Suppressor macrophage (primary cell): ENCODE measurements at places on chromosomes 4 and X.

- DNase-seq = peak; percentile 77
These were observed 29.8 kb downstream of the FAM149A start for GRCh38 chr4:186134257-186134656.

DNA sequence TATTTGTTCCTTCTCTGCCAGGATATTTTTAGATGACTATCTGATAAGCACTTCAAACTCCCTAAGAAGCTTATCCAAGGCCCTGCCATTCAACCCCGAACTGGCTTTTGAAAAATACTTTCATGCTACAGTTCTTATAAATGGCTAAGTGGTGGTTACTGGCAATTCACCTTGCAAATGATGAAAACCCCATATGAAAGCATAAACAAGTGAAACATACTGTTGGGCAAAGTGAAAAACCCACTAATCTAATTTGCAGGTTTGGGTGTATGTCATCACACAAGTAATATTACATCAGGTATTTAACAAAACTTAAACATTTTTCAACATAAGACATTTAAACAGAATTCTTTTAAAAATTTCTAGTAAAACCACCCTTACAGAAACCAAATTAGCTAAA, 31.1 kb downstream of the TAPT1 start:
- no peak for DNase-seq

GRCh38 chr4:126470862-126471261, 1156.1 kb downstream of the FAT4 start:
- no peak for DNase-seq

DNA sequence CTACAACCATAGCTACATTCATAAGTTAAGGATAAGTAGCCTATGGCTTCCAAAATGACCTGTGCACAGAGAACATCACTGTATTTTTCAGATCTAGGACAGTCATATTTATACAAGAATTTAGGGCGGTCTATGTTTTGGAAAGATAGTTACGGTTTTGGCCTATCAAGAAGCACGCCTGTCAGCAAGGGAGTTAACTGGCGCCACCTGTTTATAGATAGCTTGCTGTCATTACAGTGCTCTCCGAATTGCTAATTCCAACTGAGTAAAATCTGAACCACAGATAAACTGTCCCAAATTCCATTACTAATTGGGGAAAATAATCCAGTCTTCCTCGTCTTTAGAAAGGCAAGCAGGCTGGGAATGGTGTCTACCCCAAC, 646 bp downstream of the ABCB7 start:
- DNase-seq = peak; percentile 3

DNA sequence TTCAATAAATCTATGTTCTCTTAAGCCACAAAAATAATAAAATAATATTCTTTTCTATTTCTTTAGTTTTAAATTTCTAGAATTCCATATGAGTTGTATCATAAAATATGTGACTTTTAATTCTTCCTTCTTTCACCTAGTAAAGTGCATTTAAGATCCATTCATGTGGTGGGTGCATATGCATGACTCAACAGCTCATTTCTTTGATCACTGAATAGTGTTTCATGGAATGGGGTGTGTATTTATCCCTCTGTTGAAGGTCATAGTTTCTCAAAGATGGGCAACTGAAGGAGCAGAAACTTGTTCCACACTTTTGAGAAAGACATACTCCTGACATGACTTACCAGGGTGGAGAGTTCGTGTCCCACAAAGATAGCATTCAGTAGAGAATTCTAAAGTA, 1230.3 kb upstream of the AGA start:
- no peak for DNase-seq

GRCh38 chrX:95076449-95076848, 1402.4 kb downstream of the FAM133A start:
- peak; percentile 9 for DNase-seq

DNA sequence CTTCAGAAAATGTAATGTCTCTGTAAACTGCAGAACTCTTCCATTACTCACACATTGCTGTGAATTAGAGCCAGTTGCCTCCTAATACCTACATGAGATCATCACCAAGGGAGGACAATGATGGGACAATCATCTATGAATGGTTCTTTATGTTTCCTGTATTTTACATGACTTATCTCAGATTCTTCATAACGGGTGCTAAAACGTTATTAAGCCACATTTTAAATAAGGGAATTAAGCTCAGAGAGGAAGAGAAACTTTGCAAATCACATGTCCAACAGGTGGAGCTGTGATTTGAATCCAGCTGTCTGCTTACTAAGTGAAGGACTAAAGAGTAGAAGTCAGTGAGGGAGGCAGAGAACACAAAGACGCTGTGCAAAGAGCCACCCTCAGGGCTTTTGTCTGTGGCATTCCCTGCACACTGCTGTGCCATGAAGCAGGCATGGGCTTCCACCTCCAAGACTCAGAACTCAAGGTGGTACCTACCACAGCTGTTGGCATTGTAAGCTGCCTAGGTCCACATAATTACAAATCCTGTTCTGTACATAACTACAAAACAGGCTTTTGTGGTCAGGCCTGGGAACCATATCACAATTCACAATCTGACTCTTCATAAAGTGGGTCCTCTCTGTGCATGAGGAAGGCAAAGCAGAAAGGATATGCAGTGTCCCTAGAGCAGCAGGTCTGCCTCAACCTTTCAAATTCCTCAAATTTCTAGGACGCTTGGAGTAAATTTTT, 12.8 kb downstream of the TBC1D9 start:
- peak; percentile 42 for DNase-seq

DNA sequence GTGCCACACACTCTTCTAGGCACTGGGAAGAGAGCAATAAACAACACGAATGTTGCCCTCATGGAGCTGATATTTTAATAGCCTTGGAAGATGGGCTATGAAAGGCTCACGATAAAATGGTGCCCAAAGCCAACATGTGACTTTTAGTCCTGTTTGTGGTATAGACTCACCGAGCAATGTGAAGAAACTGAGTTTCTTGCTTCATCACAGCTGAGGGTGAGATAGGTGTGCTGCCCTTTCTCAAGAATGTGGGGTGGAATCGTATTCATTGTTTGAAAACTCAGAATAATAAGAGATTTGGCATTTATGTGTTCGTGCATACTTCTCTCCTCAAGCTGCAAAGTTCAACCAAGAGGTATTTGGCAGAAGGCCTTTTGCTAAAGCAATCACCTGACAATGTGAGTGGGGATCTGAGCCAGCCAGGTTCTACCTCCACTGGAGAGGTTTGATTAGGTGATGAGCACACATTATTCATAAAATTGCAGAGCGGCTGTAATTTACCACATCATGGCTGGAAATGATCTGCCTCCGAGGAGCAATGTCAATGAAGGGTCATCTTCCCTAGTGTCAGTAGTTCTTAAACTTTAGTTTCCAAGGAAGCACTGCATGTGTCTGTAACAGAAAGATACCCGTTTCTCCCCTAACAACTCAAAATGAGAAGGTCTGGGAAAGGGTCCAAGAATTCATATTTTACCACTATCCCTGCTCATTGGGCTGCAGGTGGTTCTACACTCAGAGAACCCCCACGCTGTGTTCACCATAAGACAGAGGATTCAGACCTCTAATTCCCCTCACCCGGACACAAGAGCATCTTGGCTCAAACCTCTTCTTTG, 41.9 kb upstream of the CBR4 start:
- DNase-seq = no peak

- no peak for DNase-seq
These were observed 21.2 kb downstream of the SH3D19 start for GRCh38 chr4:151304226-151304625.

- no peak for DNase-seq
These were observed 144.1 kb downstream of the PACRGL start for GRCh38 chr4:20844311-20844710.

GRCh38 chr4:170167678-170168077, 77.9 kb upstream of the AADAT start:
- no peak for DNase-seq

DNA sequence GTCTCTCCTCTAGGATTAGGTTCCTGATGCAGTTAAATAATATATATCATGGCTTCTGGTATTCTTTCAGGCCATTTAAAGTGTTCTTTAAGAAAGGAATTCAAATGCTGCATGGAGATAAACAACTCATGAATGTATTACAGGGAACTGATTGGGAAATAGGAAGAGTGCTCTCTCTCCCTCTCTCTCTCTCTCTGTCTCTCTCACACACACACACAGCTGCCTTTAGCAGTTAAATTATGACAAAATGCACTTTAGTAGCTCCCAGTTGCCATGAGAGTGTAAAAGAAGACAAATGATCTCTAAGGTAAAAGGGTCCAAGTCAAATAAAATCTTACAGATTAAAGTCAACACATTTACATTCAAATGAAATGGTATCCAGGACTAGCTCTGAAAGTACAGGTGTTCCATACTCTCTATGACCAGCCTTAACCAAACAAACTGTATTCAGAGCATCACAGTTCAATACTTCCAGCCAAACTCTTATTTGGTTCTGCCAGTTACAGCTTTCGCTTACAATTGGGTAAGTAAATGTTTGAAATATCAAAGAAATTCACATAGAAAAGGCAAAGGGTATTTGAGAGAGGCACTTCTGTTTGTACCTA, 94.7 kb upstream of the CXXC4 start:
- DNase-seq = no peak

- peak; percentile 90 for DNase-seq
These were observed 345.5 kb downstream of the ANK2 start for GRCh38 chr4:113394730-113395530.

DNA sequence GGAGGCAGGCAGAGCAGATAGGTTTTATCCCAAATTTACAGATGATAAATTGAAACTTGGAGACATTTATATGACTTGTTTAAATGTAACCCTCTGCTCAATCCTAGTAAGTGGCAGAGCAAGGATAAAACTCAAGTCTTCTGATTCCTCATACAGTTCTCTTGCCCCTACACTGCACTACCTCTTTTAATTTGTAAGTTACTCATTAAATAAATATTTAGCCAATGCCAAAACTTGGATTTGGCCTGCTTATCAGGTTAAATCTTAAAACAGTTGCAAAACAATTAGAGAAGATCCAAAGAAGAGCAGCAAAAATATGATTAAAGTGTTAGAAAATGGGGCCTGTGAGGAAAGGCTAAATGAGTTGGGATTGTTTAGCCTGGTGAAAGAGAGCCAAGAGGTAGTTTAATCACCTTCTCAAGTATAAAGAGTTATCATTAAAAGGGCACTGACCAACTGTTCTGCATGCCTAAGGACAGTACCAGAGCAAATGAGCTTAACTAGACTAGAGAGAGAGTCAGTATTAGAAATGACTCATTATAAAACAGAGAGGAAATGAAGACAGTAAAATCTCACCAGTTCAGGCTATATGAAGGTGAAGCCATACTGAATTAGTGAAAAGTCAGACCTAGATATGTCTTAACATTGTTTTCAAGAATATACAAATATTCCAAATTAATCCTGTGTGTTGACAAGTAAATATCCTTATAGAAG, 146.3 kb downstream of the GRIA3 start:
- no peak for DNase-seq

DNA sequence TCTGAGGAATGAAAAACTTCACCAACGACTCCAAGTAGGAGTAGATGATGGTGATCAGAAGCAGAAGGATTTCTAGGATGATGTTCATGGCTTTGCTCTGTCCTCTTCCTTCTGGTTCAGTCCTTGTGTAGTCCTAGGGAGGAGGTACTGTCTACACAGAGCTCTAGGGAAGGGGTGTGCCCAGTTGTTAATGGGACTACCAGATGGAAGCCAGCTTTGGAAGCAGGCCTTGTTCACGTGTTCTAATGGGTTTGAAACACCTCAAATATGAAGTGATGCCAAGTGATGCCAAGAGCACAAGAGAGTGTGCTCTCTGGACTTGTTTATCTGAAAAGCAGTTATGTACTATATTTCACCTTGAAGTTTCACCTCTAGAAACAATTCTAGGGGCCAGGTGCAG, at the start of gene HSD17B13:
Gene HSD17B13, minus strand, starts transcription at position 129 of the 400 bp plus-strand sequence. Its CDS starts 41 bp downstream, at position 88.
- DNase-seq = no peak

DNA sequence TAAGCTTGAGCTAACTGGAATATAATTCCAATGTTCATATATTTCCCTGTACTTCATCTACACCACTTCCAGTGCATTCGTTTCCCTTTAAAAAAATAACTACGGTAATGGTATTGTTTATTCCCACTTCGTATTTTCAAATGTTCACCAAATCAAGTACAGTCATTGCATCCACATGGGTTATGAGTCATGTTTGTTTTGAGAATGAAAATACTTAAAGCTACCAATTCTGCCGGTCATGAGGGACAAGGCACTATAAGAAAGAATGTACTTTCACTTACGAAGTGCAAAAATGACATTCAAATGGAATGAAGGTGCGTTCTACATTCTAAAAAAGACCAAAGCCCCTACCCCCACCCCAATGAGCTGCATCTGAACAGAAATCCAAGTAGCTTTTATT, 174.4 kb upstream of the FGF13 start:
- DNase-seq = no peak

DNA sequence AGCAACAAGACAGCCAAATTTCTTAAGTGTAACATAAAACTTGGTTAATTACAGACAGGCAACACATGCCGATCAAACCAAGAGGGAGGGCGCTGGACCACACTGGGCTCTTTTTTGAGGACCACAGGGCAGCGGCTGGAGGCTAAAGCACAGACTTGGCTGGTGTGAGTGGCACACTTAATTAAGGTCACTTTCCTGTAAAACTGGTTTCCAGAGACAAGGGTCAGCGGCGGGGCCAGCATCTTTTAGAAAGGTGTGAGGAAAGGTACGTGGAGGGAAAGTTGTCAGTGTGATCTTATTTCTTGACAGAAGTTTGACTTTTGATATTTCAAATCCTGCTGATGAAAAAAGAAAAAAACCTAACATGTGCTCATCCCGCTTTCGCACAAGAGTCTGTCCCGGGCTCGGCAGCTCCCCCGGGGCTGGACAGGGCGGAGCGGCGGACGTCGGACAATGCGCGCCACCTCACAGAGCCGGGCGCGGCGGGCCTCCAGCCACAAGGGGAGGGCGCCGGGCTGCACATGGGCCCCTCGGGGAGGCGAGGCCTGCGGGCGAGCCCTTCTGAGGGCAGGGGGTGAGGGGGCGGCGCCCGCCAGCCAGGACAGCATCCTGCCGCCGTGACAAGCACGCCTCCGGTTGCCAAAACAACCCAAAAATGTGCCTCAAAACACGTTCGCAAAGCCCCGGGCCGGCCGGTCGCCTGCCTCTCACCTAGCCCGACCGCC, 660 bp upstream of the HSPA4L start:
- peak; percentile 56 for DNase-seq

DNA sequence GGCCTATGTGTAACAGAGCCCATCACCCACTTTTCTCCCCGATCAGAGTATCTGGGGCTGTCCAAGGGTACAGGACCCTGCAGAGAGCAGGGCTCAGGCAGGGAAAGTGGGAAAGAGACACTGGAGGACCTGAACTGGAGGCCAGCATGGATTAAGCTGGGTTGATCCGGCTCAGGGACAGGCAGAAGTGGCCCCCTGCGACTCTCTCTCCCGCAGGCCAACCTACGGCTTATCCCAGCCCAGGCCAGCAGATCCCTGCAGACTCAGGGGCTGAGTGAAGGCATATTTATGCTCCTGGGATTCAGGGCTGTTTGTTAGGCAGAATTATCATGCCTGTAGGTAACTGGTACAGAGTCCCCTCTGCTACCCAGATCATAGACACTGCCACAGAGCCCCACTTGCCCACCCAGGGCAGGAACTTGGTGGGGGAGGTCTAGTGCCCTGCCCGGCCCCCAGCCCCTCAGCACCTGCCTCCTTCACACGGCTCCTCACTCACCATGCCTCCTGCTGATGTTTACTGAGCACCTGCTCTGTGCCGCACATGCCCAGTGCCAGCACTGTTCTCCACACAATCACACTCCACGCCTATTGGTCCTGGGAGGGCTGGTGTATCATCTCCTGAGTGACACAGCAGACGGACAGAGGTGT, 87.3 kb downstream of the ADRA2C start:
- no peak for DNase-seq
